ENCODE measurements at places on chromosomes 4 and X.

DNA sequence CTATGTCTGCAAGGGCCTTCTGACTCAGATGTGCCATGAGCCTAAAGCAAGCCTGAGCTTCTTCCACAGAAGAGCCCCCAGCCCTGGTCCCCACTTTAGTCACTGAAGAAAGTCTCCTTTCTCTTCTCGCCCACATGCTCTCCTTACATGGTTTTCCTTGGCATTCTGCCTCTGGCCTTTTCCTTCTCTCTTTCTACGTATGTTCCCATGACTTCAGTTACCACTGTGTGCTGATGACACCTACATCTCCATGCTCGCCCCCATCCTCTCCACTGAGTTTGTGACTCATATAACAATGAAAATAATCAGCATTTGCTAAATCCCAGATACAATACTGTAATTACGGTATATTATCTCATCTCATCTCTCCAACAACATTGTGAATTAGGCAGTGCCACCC is 149.3 kb downstream of the AMMECR1 start:
- no peak for DNase-seq

- no peak for DNase-seq
These were observed 475.2 kb downstream of the RPA4 start for GRCh38 chrX:97358941-97359340.

GRCh38 chr4:808860-809570 is 16.9 kb downstream of the CPLX1 start:
- DNase-seq, result no peak

DNA sequence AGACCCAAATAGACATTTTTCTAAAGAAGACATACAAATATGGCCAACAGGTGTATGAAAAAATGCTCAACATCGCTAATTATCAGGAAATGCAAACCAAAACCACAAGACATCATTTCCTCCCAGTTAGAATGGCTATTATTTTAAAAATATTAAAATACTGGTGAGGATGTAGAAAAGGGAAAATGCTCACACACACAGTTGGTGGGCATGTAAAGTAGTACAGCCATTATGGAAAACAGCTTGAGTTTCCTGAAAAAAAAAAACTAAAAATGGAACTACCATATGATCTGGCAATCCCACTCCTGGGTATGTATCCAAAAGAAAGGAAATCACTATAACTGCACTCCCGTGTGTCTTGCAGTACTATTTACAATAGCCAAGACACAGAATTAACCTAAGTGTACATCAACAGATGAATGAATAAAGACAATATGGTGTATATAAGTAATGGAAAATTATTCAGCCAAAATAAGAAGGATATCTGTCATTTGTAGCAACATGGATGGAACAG is 128.9 kb upstream of the DKK2 start:
- DNase-seq, result no peak

DNA sequence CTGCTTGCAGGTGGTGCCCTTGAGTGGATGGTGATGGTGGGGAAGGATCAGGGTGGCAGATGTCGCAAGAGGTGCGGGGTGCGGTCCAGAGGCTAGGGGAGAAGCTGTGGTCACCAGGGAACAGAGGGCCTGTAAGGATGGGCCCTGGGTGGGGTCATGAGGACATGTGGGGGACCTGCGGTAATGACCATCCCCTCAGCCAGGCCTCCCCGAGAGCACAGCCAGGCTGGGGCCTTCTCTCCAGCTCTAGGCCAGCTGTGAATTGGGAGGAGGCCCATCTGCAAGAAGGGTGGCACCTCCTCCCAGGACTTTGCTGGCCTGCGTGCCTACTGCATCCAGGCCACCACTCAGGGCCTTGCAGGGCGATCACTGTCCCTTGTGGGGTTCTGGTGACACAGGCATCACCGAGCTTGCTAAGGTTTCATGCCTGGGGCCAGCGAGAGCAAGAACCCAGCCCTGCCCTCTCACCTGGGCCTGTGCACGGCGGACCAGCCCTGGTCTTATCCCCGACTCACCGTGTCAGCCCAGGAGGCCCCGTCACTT is 34.1 kb upstream of the MXD4 start:
- no peak for DNase-seq

GRCh38 chr4:174531486-174531885 is 9.2 kb upstream of the HPGD start:
- no peak for DNase-seq

DNA sequence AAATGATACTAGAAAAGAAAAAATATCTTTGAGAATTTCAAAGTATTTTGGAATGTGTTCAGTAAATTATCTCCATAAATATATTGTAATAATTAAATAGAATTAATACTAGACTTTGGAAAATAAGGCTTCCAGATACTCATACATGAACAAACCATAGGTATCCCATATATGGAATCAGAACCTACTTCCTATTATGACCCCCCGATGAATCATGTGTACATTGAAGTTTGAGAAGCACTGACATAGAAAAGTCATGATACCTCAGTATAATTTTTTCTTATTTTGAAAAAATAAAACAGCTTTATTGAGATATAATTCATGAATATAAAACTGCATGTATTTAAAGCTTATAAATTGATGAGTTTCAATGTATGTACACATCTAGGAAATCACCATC is 27.2 kb upstream of the SMARCA5 start:
- no peak for DNase-seq

Measured in cortex of kidney (tissue), 1 donor.